NCI-H1105 treated with DMSO at 0.1 percent for 48 hours (cell line): ENCODE measurements at places on chromosomes 1 and 21.

- no peak for DNase-seq
Measured at GRCh38 chr1:169483500-169483966, 2.2 kb downstream of the SLC19A2 start.

- DNase-seq: no peak
Measured at GRCh38 chr1:240000634-240001033, 91.0 kb upstream of the FMN2 start.

DNA sequence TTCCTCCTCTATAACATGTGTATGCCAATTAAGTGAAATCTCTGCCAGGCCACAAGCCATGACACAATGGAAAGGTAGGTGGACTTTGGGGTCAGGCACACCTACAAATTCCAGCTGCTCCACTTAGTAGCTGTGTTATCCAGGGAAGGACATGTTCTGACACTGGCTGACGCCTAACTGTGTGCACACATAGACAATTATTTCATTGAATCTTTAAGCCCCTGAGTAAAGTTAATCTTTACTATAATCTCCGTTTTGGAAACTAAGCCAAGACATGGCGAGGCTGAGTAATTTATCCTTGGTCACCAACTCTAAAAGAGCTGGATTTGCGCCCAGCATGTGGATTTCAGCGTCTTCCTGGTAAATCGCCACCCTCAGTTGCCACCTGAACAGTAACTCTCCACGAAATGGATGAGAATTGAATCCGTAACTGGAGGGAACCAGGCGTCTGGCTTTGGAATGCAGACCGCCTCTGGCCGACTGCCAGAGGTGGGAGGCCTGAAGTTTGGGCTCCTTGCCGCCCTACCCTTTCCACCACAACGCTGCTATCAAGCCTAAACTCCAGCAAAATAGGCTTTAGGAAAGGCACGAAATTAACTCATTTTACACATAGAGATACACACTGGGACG, 888 bp upstream of the SNRPE start:
- DNase-seq: no peak

- no peak for DNase-seq
Measured at GRCh38 chr1:90973897-90974798, 47.7 kb downstream of the ZNF644 start.

DNA sequence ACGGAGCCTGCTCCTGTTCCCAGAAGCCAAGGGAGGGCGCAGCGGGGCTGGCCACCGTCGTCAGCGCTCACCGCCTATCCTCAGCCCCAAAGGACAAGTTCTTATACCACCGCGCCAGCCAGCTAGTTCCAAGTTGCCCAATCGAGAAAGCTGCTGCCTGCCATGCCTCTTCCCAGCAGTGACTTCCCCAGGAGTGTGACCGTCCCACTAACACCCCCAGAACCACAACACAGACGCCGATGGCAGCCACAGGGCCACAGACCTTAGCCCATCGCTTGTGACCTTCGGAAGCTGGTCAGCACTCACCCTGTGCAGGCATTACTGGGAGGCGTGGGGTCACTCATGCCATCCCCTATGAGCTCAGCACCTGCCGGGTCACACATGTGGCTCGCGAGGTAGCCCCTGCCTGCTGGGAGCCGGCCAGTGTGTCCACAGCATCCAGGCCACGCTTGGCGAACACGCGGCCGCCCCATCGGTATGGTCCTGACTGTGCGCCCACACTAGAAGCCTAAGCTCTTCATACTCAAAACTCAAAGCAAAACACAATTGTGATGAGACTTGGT, 20.1 kb downstream of the NADK start:
- no peak for DNase-seq

- DNase-seq: peak; percentile 22
Measured at GRCh38 chr21:33968080-33968994, 52.7 kb upstream of the ATP5PO start.

- no peak for DNase-seq
Measured at GRCh38 chr1:97212671-97213070, 491.1 kb downstream of the PTBP2 start.

GRCh38 chr21:44347911-44348451, 5.4 kb upstream of the TRPM2 start:
- peak; percentile 83 for DNase-seq

DNA sequence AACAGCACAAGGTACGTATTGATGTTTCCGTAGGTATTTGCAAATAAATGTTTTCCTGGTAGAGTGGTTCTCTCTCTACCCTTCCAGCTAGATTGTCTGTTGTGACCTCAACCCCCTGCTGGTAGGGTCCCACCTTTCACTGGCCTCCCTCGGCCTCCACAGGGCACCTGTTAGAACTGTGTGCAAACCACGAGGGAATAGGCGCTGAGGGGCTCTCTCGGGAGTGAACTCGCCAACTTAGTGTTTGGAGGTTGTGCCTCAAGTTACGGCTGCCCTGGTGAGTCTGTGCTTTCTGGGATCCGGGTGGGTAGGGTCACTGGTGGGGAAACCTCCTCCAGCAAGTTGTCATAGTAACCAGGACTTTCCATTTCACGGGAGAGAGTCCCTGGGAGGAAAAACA, 204.7 kb upstream of the EDN2 start:
- no peak for DNase-seq

DNA sequence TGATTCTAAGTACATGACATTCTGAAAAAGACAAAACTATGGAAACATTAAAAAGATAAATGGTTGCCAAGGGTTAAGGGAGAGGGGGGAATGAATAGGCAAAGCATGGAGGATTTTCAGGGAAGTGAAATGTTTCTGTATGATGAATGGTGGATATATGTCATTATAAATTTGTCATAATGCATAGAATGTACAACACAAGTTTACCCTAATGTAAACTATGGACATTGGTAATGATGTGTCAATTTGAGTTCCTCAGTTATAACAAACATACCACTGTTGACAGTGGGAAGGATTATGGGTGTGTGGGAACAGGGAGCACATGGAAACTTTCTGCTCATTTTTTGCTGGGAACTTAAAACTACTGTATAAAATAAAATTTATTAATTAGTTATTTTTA, 427.1 kb upstream of the ESRRG start:
- no peak for DNase-seq

DNA sequence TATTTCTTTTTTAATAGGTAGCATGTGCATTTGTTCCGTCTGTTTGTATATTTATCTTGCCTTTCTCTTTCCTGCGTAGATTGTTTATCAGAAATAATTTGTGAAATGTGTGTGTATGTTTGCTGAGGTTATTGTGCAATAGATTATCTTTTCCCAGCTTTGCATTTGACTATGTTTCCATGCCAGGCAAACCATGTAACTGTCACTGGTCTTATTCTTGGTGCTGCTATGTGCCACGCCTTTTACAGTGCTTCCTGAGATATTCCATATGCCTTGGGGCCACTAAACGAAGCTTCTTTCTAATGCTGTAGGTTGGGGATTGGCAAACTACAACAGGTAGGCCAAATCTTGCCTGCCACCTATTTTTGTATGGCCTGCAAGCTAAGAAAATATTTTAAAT, 598.8 kb downstream of the PLPP3 start:
- DNase-seq: no peak

GRCh38 chr1:226293553-226293920, 15.4 kb downstream of the LIN9 start:
- no peak for DNase-seq

- DNase-seq: no peak
Measured at GRCh38 chr1:66999640-67000400, 54.1 kb downstream of the SLC35D1 start.

GRCh38 chr1:43267291-43267805, 2.4 kb upstream of the TMEM125 start:
- DNase-seq: no peak

DNA sequence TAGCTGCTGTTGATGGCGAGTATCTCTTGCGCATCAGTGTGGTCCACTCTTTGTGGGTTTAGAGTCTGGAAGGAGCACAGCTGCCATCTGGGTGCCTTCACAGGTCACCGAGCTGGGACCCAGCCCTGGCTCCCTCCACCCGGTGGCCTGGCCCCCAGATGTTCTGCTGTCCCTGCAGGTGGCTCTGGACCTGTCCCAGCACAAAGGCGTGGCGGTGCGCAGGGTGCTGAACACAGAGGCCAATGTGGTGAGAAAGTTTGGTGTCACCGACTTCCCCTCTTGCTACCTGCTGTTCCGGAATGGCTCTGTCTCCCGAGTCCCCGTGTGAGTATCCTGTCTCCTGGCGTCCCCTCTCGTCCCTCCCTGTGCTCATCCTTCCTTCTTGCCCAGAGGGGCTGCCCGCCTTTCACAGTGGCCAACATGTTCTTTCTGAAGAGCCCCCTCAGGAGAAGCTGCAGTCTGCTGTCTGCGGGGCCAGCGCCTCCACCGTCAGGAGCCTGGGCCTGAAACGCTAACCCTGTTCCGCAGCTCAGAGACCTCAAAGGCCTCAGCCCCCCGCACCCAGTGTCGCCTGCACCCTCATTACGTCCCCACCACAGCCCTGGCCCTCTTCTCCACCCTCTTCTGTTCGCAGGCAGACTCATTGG, 27.4 kb downstream of the QSOX1 start:
- DNase-seq: no peak

- DNase-seq: no peak
Measured at GRCh38 chr1:24551960-24552571, 3.8 kb upstream of the NCMAP start.

DNA sequence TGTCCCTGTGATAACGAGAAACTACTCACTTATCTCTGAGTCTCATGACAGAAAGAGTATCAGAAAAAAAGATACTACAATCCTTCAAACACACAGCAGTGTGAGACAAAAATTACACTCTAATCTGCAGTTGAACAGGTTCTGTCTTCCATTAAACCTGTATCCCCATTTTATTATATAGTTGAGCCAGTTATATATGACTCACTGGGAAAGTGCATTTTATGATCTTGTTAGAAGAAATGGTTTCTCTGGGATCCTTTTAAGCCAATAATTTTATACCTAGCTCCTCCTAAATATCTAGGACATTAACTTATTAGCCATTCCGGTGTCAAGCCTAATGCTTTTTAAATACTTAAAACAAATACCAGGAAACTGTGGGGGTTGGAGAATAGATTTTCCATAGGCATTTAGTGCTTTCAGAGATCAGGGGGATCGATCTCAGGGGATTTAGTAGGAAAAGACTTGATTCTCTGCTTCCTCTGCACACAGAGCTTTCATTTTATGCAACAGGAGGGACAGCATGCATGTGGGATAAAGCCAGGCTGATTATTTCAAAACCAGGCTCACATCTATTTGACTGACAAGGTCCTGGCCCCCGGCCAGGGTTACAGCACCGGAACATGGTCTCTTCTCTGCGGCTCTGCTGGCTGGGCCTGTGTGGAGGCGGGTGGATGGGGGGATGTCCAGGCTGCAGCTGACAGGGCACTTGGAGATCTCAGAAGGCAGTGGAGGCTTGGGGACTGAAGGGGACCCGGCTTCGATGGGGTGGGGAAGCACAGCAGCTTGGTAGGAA, 310.6 kb downstream of the DISC1 start:
- peak; percentile 25 for DNase-seq

GRCh38 chr21:32099812-32100416, 178.9 kb downstream of the MIS18A start:
- no peak for DNase-seq

GRCh38 chr1:230066031-230066430, 1.0 kb upstream of the GALNT2 start:
- DNase-seq: no peak

- DNase-seq: no peak
Measured at GRCh38 chr1:145757420-145757819, 38.1 kb downstream of the CD160 start.

- no peak for DNase-seq
Measured at GRCh38 chr1:20271498-20272400, 18.9 kb upstream of the VWA5B1 start.

DNA sequence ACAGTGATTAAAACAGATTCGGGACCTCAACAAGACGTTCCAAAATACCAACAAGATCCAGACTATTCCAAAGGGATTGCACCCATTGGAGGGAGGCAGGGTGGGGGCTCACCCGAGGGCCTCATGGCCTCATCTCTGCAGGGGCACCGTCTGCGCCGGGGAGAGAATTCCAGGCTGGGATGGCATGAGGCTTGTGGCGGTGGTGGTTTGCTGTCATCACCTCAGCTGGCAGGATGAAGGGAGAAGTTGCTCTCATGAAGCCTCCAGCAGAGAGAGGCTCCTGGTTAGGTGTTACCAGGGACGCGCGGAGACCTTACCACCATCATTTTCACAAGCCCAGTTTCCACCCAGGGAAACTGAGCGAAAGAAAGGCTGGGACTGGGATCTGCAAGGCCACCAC, 6.7 kb upstream of the PDPN start:
- no peak for DNase-seq

DNA sequence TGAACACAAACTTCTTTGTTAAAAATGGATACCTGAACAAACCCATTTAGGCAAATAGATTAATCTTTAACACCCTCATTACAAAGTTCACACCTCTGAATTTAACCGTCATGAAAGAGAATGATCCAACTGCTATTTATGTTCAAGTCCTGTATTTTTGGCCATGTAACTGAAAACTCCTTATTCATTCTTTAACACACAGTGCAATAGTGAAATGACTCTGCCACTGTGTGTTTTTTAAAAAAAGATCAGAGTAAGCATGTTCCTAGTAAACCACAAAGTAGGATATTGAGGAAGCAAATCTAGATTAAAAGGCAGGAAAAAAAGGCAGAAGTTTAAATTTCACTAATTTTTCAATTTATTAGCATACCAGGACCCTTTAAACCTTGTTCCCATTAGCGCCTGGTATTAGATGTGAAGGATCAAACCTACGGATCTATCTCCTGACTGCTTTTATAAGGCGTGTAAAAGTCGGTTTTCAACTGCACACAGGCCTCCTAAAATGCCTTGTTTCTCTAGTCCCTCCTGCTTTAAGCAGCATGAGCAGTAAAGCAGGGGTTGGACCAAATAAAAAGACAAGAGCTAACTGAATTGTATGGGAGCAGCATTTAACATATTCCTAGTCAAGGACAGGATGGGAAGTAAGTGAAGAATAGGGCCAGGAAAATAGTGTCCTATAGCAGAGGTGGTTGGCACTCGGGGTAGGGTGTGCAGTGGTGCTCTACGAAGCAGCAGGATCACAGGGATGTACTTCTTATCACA, 33.4 kb downstream of the NUCKS1 start:
- no peak for DNase-seq

- no peak for DNase-seq
Measured at GRCh38 chr1:57017717-57018116, 51.9 kb upstream of the C8B start.

DNA sequence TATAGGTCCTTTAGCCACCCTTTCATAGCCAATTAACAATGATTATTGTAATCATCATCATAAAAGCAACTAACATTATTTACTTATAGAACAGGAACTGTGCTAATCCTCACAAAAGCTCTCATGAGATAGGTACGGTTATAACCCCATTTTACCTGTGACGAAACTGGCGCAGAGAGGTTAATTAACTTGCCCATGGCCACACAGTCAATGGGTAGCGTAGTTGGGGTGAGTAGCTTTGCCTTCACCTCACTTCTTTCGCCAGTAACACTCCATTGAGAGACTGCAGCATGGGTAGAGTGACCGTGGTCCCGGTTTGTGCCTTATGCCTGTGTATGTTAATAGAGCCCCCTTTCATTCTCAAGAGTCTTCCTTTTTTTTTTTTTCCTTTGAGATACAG, 10.3 kb downstream of the NIPAL3 start:
- DNase-seq: no peak

- no peak for DNase-seq
Measured at GRCh38 chr21:26617176-26617575, 44.1 kb upstream of the CYYR1 start.

GRCh38 chr1:174799136-174799479, 200.6 kb upstream of the CACYBP start:
- no peak for DNase-seq
